T-cell (primary cell): ENCODE measurements at places on chromosomes 7 and 10. TPM values are rescaled to one million over a fixed set of nuclear protein-coding genes. Genes with fewer than 3 reads are reported as not detected.

- H3K27me3 ChIP-seq, result no peaks in the 10 kb centered on the region
- no peaks in the 10 kb centered on the region for H3K36me3 ChIP-seq
- H3K4me3 ChIP-seq, result no peak overlapping the region
- H3K27ac ChIP-seq, result no peak overlapping the region
- DNase-seq, result no peak
Observed at GRCh38 chr10:7715515-7715914, 12.4 kb downstream of the ITIH2 start.

- no peak for DNase-seq
- H3K36me3 ChIP-seq, result no peaks in the 10 kb centered on the region
- H3K4me1 ChIP-seq, result no peaks in the 10 kb centered on the region
- no peak overlapping the region for H3K4me3 ChIP-seq
- no peak overlapping the region for H3K27ac ChIP-seq
Observed at GRCh38 chr10:107474650-107475049, 310.1 kb upstream of the SORCS1 start.

- no peaks in the 10 kb centered on the region for H3K36me3 ChIP-seq
- H3K4me3 ChIP-seq, result no peak overlapping the region
Observed at GRCh38 chr10:97518301-97519043, 19.7 kb downstream of the UBTD1 start.

- no peaks in the 10 kb centered on the region for H3K36me3 ChIP-seq
- H3K27me3 ChIP-seq, result peaks cover 26% of the 10 kb centered on the region
- H3K27ac ChIP-seq, result no peak overlapping the region
- DNase-seq, result no peak
Observed at GRCh38 chr7:66198956-66199355, 6.2 kb upstream of the TPST1 start.

DNA sequence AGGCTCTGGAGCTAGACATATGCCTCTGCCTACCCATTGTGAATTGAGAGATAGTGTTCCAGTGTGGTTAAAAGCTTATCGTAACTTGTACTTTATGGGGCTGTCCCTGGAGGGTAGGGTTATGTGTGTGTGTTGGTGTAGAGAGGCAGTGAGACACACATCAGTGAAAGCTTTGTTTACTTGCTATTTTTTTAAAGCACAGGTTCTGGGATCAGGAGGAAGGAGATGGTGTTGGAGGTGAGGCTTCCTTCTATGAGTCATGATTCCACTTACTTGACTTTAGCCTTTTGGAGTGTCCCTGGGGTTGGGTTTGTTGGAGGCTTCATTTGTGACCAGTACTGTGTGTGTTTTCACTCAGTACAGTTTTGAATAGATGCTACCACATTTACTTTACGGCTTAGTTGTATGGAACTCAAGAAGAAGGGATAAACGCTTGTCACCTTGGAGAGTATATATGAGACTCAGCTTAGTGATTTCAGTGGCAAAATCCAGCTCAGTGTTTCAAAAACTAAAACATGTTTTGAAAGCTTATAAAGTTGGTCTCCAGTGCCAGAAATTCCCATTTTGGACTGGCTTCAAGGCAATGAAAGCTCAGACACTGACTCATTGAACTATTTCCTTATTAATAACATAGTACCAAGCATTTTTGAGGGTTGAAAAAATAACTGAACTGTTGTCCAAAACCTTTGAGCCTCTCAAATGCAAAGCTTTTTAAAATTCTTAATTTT, 106.2 kb downstream of the PLXDC2 start:
- no peak overlapping the region for H3K4me3 ChIP-seq
- no peaks in the 10 kb centered on the region for H3K4me1 ChIP-seq
- no peak for DNase-seq
- no peaks in the 10 kb centered on the region for H3K36me3 ChIP-seq
- H3K27me3 ChIP-seq, result no peaks in the 10 kb centered on the region

Gene WNT8B
- 0.23 TPM for total RNA-seq

DNA sequence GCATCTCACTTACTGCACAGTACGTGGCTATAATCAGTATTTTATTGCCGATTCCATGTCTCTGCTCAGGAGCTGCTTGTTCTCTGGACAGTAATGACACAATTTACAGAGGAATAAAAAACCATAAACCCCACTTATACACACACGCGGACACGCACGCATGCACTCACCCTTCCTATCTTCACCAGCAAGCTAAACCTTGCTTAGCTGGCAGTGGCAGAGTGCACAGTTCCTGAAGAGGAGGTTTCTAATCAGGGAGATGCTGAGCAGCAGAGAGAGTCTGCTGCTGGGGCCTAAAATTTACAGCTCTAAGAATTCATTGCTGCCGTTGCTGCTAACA, 66.3 kb downstream of the SND1 start:
- no peaks in the 10 kb centered on the region for H3K4me1 ChIP-seq
- H3K36me3 ChIP-seq, result peaks cover 50% of the 10 kb centered on the region
- no peak overlapping the region for H3K27ac ChIP-seq
- no peak overlapping the region for H3K4me3 ChIP-seq
- no peak for DNase-seq

GRCh38 chr10:95247200-95247880, 43.5 kb downstream of the PDLIM1 start:
- no peaks in the 10 kb centered on the region for H3K36me3 ChIP-seq
- no peak for DNase-seq
- H3K4me3 ChIP-seq, result no peak overlapping the region
- no peaks in the 10 kb centered on the region for H3K27me3 ChIP-seq
- H3K4me1 ChIP-seq, result no peaks in the 10 kb centered on the region

GRCh38 chr7:29442146-29442545, 121.5 kb upstream of the PRR15 start:
- H3K4me1 ChIP-seq, result no peaks in the 10 kb centered on the region
- no peak overlapping the region for H3K27ac ChIP-seq
- no peak overlapping the region for H3K4me3 ChIP-seq
- DNase-seq, result no peak

- peaks cover 2% of the 10 kb centered on the region for H3K27me3 ChIP-seq
- no peak overlapping the region for H3K4me3 ChIP-seq
- no peak overlapping the region for H3K27ac ChIP-seq
- no peaks in the 10 kb centered on the region for H3K36me3 ChIP-seq
Observed at GRCh38 chr10:90992462-90992861, 71.6 kb upstream of the ANKRD1 start.

DNA sequence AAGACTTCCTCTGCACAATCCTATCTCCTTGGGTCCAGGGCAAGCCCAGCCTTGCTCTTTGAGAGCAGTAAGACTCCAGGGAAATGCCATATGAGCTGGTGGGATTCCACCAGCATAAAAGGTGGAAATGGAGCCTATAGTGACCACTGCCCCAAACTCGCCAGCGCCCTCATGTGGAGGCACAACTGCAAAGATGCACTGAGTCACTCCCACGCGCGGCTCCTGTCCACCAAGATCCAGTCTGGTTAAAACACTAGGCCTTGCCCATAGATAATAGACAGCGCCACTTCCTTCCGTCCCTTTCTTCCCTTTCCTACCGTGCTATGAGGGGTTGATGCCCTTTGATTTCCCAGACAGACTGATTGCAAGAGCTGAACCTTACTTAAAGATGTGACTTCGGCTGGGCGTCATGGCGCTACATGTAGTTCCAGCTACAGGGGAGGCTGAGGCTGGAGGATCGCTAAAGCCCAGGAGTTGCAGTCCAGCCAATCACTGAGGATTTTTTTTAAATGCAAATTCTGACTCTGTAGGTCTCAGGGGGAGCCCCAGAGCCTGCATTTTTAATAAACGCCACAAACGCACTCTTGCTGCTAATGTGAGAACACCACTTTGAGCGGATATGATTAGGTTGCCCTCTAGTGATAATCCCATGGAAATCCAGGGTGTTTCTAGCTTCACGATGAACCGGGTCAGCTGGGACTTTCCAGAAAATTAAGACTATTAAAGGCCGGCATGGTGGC, 136.5 kb downstream of the EPC1 start:
- no peaks in the 10 kb centered on the region for H3K4me1 ChIP-seq
- no peak overlapping the region for H3K4me3 ChIP-seq
- no peaks in the 10 kb centered on the region for H3K27me3 ChIP-seq
- no peak for DNase-seq
- no peak overlapping the region for H3K27ac ChIP-seq
